ENCODE measurements at places on chromosomes 1 and 21.

DNA sequence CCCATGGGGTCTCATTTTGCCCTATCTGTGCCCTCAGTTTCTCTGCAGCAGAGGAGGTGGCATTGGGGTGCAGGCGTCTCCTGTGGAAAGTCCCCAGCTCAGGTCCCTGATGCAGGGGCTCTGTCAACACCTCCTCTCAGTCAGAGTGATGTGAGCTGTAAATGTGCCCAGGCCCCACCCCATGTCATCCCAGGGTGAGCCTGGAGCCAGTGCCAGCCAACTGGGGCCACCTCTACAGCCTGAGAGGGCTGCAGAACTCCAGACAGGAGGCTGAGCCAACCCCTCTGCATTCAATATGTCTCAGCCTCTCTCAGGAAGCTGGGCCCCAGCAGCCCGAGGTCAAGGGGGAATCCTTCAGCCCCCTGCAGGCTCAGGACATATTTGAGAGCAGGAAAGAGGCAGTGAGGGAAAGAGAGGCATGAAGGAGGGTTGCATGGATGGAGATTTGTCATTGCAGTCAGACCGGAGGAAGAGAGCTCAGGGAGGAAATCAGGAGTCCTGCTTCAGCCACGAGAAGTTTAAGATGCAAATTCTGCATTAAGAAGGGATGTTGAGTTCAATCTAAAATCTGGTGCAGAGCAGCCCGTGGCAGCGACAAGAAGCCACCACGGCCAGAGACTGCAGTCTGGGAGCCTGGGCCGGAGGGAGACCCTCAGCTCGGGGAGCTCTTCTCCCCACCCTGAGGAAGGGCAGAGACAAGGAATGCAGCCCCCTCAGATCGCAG is 288.2 kb upstream of the VAMP3 start:
- no peak for DNase-seq

DNA sequence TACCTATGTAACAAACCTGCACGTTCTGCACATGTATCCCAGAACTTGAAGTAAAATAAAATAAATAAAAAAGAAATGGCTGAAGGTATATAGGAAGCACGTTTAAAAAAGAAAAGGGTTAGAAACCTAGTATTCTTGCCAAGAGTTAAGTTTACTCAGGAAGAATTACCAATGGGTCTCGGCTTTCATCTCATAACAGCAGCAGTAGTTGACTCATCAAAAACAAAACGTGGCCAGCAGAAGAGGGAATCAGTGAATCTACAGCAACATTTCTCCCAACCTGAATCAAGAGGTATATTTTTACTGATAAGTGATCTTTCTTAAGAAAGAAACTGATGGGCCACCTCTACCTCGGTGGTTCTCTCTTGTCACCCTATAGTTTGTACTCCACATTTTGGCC is 340.3 kb downstream of the BRINP2 start:
- DNase-seq = no peak

DNA sequence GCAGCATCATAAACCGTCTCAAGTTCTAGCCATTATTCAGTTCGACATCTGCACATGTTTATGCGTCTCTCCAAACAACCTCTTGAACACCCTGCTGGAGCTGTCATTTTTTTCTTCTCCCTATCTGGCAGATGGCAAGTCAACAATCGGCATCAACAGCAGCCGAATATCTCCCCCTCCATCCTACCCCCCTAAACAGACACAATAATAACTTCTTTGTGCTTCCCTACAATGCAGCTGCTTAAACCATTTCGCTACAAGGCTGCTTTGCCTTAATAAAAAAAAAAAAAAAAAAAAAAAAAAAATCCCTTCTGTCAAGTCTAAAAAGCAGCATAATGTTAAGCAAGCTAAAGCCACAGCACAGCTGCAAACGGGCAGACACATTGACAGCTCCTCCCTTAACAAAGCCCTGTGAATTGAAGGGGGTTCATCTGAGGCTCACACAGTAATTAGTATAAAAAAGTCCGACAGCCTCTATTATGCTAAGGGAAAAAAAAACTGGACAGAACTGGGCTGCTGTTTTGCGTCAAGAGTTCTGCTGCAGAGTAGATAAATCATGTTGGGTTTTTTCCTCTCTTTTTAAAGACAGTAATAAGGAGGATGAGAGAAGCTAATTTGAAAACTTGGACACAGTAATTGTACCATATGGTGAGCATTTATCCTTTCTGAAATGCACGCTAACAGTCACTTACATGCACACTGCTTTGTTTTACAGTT is 136.4 kb downstream of the AKT3 start:
- DNase-seq = peak; percentile 98

- no peak for DNase-seq
Observed at GRCh38 chr1:42002220-42002619, 83.5 kb upstream of the HIVEP3 start.

DNA sequence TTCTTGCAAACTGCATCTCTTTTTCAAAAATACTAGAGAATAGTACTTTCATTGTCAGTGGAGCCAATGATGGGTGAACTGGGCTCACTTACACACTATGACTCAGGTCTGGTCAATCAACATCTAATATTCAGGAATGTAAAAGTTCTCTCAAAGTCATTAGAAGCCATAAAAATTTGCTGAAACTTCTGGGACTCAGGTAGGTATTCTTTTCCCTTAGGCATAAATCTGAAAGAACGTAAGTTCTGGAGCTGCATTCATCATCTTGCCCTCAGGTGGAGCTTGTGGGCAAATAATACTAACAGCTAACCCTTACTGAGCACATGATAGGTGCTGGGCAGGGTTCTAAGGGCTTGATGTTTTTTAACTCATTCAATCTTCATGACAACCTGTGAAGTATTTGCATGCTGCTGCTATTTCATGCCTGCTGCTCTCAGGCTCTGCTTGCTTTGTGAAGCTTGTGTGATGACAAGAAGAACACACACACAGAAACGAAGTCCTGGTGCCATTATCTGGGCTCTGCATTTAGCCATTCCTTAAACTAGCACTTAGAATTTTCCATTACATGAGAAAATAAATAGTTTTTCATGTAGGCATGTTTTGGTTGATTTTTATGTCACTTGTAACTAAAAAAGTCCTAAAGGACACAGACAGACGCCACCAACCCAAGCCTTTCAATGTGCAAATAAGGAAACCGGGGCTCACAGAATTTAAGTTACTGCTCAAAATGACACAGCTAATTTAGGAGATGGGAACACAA is 394.2 kb upstream of the LYPLAL1 start:
- no peak for DNase-seq
